ENCODE measurements at places on chromosomes 2 and 18.

GRCh38 chr2:182548031-182548950, 121.5 kb upstream of the PDE1A start:
- peak; percentile 30 for DNase-seq

DNA sequence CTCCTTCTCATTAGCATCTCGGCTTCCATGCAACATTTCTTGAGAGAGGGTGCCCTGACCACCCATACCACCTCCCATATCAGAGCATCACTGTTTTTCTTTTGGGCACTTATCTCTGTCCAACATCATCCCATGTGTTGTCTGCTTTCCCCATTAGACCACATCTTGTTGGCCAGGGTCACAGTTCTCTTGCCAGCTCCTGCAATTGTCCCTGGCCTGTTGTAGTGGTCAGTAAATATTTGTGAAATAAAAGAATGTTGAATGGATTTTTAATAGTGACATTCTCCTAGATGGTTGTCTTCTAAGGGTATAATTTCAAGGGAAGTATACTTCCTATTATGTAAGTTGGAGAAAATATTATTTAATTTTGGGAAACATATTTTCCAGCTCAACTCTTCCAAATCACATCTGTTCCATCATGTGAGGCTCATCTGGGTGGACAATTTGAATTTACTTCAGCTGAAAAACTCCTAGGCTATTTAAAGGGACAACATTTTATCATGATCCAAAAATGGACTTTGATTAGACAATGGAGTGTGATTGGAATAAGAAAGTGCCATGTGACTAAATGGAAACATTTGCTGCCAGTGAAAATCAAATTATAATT, 83.0 kb downstream of the MOGAT1 start:
- DNase-seq: no peak

DNA sequence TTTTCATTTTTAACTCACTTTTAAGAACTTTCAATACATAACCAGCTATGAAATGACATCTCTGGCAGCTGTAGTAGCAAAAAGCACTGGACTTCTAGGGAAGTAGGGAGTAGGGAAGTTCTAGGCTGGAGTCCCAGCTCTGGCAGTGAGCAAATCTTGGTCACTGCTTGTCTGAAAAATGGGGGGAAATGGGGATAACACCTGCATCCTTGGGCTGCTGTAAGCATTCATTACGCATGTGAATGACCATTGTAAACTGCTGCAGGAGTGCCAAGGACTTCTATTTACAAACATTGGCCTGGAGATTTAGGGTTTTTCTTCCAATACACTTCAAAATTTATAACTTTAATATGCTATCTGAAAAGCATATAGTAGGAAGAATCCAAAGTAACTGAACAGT, 972 bp upstream of the MPP4 start:
- peak; percentile 2 for DNase-seq

DNA sequence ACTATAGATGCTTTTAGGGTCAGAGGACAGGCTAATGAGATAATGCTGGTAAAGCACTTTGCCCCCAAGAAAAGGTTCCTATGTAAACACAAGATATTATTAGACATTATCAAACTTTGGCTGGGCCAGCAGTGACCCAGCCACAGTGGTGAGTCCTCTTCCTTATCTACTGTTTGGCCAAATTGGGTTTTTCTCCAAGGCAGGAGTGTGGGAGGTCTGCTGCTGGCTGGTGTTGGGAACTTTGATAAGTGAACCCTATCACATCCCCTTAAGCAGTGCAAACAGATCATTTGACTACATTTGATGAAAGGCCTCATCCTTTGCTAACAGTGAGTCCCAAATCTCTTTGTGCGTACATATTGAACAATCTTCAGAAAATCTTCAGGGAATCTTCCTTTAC, 16.2 kb downstream of the FZD7 start:
- DNase-seq: no peak

- DNase-seq: no peak
Observed at GRCh38 chr2:208266936-208267335, 881 bp downstream of the PIKFYVE start.

GRCh38 chr18:3547891-3548615, 98.1 kb downstream of the TGIF1 start:
- DNase-seq: peak; percentile 49

DNA sequence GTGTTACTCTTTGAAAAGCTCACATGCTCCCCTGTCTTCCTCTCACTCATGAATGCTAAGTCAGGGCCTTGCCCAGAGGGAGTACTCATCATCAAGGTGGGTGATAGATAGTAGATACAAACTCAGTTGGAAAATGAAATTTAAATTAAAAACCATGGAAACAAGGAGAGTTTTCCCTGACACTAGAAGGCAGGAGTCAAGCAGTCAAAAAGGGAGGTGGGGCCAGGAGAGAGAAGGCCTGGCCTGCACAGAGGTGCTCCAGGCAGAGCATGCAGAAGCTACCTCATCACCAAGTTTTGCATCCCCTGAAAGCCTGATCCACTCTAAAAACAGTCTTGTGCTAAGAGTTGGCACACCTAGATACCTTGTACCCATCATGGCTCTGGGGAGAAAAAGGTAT, 143.7 kb downstream of the MYO5B start:
- no peak for DNase-seq

DNA sequence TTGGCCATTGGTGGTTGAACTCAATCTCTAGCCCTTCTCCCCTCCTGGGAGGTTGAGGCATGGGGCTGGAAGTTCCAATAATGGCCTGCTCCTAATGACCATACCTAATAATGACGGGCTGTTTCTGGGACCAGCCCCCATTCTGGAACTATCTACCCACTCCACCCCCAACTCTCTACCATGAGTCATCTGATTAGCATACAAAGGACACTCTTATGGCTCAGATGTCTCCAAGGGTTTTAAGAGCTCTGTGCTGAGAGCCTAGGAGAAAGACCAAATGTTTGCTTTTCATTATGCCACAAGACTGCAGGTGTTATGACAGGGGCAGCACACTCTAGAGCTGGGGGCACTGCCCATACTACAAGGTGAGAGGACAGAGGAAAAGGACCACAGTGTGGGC, 137.0 kb upstream of the NCKAP5 start:
- DNase-seq: no peak

DNA sequence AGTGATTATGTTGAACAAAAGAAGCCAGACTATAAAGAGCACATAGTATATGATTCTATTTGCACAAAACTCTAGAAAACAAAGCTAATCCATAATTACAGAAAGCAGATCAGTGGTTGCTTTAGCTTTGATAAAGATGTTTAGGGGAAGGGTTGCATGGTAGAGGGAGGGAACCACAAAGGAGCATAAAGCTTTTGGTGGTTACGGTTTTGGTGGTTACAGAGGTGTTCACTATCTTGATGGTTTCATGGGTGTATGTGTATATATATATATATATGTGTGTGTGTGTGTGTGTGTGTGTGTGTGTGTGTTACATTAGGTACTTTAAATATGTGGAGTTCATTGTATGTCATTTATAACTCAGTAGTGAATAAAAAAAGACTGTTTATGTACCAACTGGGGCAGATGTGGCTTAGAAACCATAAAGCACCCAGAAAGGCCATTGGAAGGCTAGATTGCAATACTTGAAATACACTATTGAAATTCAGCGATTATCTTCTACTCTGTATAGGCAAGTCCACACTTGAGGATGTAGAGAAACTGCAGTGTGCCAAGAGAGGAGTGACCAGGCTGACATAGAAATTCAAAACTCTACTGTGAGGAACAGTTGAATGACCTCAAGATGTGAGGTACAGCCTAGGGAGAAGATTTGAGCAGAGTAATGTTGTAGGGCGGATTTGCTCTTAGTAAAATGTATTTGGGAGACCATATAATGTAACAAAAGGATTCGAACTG, 60.6 kb downstream of the CAB39 start:
- DNase-seq: no peak

DNA sequence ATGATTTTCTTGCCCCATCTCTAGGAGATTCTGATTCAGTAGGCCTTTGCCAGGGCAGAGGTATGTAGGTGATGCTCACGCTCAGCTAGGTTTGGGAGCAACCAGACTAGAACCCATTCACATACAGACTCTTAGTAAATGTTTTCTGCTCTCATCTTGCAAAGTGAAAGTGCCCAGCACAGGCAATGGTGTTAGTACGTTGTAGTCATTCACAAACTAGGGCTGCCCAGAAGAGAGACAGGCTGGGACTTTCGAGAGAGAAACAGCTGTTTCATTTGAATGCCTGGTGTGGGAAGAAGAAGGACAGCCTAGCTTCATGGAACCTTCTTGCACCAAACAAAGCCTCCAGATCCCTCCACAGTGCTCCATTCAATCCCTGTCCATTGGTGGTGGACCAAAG, 19.4 kb downstream of the DDX18 start:
- no peak for DNase-seq

- DNase-seq: no peak
Observed at GRCh38 chr2:120612931-120613330, 122.7 kb upstream of the GLI2 start.

DNA sequence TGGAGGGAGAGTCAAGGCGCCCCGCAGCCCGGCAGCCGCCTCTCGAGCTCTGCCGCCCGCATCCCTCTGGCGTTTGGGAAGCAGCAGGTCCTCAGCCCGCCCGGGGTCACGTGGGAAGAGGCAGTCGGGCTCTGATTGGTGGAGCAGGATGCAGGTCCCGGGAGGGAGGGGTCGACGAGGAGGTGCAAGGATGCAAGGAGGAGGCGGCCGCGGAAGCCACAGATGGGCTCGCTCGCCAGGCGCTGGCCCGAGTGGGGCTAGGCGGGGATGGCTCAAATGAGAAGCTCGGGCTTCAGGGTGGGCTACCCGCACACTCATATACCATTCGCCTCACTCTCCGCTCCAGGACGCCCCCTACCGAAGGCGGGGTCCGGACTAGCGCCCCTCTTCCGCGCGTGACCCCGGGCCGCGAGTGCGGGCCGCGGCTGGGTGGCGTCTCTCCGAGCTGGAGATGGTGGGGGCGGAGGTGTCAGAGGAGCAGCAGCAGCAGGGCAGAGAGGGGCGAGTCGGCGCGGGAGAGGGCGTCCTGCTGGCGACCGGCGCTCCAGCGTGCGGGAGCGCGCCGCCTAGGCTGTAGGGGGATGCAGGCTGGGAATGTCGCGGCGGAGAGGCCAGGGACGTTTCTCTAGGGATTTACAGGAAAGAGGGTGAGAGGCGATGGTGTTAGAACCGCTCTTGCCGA, at the start of gene TMEFF2:
TSS of gene TMEFF2 (minus strand) at position 68 of the 682 bp plus-strand sequence. CDS start 409 bp downstream, outside the sequence.
- peak; percentile 41 for DNase-seq
